ENCODE measurements at places on chromosomes 1 and 21. TPM values are rescaled to one million over a fixed set of nuclear protein-coding genes. Genes with fewer than 3 reads are reported as not detected.

GRCh38 chr1:6515771-6516170 lies 24.3 kb upstream of the PLEKHG5 start:
- H3K36me3 ChIP-seq = no peaks in the 10 kb centered on the region
- no peaks in the 10 kb centered on the region for H3K4me1 ChIP-seq
- no peak for DNase-seq
- H3K27me3 ChIP-seq = no peaks in the 10 kb centered on the region
- no peak overlapping the region for H3K4me3 ChIP-seq

- no peaks in the 10 kb centered on the region for H3K4me1 ChIP-seq
- no peak overlapping the region for H3K27ac ChIP-seq
- no peak overlapping the region for H3K4me3 ChIP-seq
- no peaks in the 10 kb centered on the region for H3K27me3 ChIP-seq
- H3K36me3 ChIP-seq = no peaks in the 10 kb centered on the region
These were observed 249.9 kb downstream of the TNR start for GRCh38 chr1:175493321-175494010.

- DNase-seq = peak; percentile 88
- H3K27me3 ChIP-seq = no peaks in the 10 kb centered on the region
- peak overlapping the region; percentile 75 for H3K4me3 ChIP-seq
- H3K4me1 ChIP-seq = peaks cover 6% of the 10 kb centered on the region
- H3K27ac ChIP-seq = peak overlapping the region; percentile 85
These were observed 1.3 kb downstream of the AGRN start for GRCh38 chr1:1021010-1021919.

DNA sequence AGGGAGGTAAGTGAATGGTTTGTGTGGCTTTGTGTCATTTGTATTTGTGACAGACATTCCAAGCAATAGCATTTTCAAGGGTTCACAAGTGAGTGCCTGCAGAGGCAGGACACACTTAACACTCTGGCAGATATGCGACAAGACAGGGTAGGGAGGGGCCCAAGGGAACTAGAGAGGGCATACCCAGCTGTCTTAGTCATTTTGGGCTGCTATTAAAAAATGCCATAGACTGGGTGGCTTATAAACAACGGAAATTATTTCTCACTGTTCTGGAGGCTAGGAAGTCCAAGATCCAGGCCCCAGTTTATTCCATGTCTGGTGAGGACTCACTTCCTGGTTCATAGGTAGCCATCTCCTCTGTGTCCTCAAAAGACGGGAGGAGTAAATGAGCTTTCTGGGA lies 137.4 kb downstream of the FGGY start:
- no peaks in the 10 kb centered on the region for H3K36me3 ChIP-seq
- no peak overlapping the region for H3K27ac ChIP-seq
- no peaks in the 10 kb centered on the region for H3K27me3 ChIP-seq
- no peak for DNase-seq

DNA sequence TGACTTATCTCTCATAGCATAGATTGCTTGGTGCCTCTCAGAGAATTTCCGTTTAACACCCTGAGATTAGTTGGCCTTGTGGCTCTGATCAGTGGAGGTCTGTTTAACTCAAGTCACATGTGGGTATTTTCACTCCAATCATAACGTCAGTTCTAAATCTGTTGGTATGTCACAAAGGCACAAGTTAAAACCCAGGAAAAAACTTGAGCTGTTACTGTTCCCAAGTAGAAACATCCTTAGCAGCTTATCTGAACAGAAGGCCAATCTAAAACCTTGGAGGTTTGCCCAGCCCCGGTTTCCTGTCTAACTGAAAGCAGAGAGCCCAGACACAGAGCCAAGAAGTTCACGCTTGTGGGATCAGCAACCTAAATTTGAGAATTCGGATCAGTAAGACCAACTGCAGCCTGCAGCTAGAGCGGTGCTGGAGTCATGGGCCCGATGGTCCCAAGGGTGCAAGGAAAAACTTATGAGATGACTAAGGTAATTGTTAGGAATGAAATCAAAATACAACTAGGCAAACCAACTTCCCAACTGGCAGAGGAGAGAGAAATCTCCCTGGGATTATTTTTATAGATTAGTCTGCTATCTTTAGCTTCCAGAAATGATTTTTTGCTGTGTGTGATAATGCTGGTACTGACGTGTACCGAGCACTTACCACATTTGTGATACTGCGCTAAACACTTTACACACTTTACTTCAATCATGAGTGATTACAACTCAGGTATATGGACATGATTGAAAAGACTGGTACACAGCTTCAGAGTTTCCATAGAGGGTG lies 90.2 kb upstream of the C1orf21 start:
- H3K36me3 ChIP-seq = no peaks in the 10 kb centered on the region
- peak overlapping the region; percentile 61 for H3K27ac ChIP-seq
- H3K4me3 ChIP-seq = no peak overlapping the region
- H3K27me3 ChIP-seq = no peaks in the 10 kb centered on the region

The BMP8B gene
- total RNA-seq = 4.9 TPM

The CTNNBIP1 gene
- total RNA-seq = 30.1 TPM

The IGSF5 gene
- 0.82 TPM for total RNA-seq

- no peaks in the 10 kb centered on the region for H3K36me3 ChIP-seq
- H3K4me1 ChIP-seq = no peaks in the 10 kb centered on the region
- H3K27ac ChIP-seq = no peak overlapping the region
- H3K27me3 ChIP-seq = no peaks in the 10 kb centered on the region
- no peak overlapping the region for H3K4me3 ChIP-seq
These were observed 113.1 kb upstream of the GRIK3 start for GRCh38 chr1:37147392-37147831.

DNA sequence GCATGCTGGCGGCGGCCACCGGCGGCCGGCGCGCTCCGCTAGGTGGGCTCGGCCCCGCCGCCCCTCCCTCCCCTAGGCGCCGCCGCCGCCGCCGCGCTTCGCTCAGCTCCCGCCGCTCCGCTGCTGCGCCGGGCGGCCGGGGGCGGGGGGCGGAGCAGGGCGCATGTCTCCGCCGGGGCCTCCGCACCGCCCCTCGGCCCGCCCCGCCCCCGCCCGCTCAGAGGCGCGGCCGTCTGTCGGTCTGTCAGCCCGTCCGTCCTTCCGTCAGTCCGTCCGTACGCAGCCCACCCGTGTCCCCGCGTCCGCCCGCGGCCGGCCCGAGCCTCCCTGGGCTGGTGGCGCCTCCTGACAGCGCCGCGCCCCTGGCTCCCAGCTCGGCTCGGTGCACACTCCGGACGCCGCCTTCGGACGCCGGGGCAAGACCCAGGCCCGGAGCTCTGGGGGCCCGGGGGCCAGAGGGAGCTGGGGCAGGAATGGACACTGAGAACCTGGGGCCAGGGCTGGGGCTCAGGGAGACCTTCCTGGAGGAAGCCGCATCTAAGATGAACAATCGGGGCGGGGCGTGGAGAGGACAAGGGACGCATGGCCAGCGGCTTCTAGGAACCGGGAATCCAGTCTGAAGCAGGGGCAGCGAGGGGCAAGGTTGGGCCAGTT lies at the start of gene GPR153:
GPR153 (minus strand) TSS at position 138 of the 654 bp plus-strand sequence. CDS start 6,193 bp downstream, outside the sequence.
- peaks cover 7% of the 10 kb centered on the region for H3K4me1 ChIP-seq

DNA sequence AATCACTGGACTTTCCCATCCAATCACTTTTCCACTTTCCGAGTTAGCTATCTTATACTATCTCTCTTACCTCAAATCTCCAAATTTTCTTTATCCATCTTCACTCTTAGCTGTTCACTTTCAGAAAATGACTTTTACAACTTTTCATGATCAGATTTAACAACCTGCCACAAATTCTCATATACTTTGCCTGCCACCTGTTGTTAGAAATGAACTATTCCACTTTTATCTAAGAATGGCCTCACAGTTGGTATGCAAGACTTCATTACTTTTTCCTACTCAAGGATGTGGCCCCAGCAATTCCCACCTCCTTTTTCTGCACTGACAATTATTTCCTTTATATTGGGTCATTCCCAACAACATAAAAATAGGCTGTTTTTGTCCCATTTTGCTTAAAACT lies 93.6 kb upstream of the DEPDC1 start:
- H3K36me3 ChIP-seq = no peaks in the 10 kb centered on the region
- H3K4me1 ChIP-seq = no peaks in the 10 kb centered on the region
- no peaks in the 10 kb centered on the region for H3K27me3 ChIP-seq
- H3K4me3 ChIP-seq = no peak overlapping the region
- no peak overlapping the region for H3K27ac ChIP-seq

DNA sequence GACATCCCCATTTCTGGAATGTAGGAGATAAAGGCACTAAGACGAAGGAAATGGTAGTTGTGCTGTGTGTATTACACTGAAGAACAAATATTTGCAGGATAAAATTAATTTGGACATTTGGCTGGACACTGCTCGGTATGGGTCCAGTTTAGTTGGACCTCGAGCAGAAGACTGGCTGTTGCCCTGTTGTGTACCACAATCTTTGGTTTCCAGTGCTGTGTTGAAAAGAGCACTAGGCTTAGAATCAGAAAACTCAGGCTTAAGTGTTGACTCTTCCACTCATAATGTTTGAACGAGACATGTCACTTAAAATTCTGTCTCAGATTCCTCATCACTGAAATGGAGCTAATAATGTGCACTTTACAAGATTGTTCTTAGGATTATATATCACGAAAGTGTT lies 1.2 kb upstream of the ARPC5 start:
- DNase-seq = no peak
- no peaks in the 10 kb centered on the region for H3K27me3 ChIP-seq
- no peak overlapping the region for H3K4me3 ChIP-seq
- H3K36me3 ChIP-seq = no peaks in the 10 kb centered on the region
- H3K4me1 ChIP-seq = peaks cover 15% of the 10 kb centered on the region
- no peak overlapping the region for H3K27ac ChIP-seq

The FLG gene
- total RNA-seq = not detected

The CD101 gene
- total RNA-seq = 1.8 TPM

DNA sequence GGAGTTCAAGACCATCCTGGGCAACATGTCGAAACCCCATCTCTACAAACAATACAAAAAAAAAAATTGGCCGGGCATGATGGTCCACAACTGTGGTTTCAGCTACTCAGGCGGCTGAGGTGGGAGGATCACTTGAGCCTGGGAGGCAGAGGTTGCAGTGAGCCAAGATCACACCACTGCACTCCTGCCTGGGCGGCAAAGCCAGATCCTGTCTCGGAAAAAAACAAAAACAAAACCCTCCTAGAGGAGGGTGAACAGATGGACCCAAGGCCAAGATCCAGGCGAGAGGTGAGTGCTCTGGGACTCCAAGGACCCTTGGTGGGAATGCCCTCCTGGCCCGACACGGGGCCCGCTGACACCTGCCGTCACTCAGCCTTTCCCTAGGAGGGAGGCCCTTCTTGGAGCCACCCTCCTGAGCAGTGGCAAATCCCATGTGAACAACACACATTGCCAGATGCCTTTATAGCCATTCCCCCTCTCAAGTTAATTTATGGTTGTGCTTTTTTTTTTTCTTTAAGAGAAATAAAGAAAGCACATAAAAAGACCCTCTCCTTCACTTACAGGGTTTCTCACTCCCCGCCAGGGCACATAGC lies 380 bp downstream of the TFF2 start:
- H3K36me3 ChIP-seq = no peaks in the 10 kb centered on the region
- no peak for DNase-seq
- no peaks in the 10 kb centered on the region for H3K27me3 ChIP-seq
- no peak overlapping the region for H3K27ac ChIP-seq
- no peaks in the 10 kb centered on the region for H3K4me1 ChIP-seq

DNA sequence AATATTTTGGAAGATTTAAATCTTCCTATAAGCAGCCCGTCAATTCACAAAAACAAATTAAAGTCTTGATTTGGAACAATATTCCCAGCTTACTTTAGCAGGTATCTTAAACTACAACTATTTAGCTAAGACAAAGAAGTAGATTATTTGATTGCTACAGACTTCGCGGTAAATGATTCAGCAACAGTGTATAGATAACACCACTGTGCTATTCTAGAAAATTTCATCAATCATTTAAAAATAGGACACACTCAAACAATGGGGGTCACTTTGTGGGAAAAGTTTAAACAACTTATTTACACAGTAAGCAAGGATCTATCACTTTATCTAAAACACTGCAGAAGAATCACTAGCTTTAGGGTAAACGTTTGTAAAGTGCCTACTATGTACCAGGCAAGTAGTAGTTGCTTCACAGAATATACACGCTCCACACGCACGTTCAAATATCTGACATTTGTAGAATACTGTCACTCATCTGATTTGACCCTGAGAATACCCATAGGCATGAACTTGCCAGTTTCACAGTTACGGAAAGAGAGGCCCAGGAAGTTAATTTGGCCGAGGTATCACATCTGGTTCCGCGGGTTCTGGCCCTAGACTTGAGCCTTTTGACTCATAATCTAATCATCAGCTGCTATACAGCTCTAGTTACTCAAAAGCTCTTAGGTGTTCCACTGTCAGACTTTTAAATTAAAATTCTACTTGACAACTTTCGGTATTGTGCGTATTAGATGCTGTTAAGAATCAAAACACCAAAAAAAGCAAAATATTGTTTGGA lies 876 bp downstream of the DENND2C start:
- no peaks in the 10 kb centered on the region for H3K36me3 ChIP-seq
- H3K4me1 ChIP-seq = no peaks in the 10 kb centered on the region
- no peak for DNase-seq
- H3K4me3 ChIP-seq = peak overlapping the region; percentile 86
- H3K27ac ChIP-seq = no peak overlapping the region

DNA sequence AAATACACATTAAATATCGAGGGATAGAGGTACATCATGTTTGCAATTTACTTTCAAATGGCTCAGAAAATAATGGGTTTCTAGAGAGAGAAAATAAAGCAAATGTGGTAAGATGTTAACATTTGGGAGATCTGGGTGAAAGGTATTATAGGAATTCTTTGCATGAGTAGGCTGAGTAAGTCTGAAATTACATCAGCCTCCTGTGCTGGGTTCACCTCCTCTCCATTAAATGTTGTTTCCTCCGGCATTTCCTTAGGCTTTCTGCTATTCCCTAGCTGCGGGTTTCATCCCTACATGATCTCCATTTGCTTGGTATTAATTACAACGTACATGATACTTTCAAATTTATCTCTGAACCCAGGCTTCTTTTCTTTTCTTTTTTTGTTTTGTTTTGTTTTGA lies 31.6 kb downstream of the ZMYND12 start:
- no peaks in the 10 kb centered on the region for H3K4me1 ChIP-seq
- DNase-seq = no peak
- no peaks in the 10 kb centered on the region for H3K27me3 ChIP-seq
- no peak overlapping the region for H3K4me3 ChIP-seq
- no peaks in the 10 kb centered on the region for H3K36me3 ChIP-seq
- no peak overlapping the region for H3K27ac ChIP-seq

GRCh38 chr1:35659589-35659988 lies 18.3 kb upstream of the PSMB2 start:
- no peak for DNase-seq
- H3K4me1 ChIP-seq = no peaks in the 10 kb centered on the region
- H3K4me3 ChIP-seq = no peak overlapping the region

- H3K27me3 ChIP-seq = no peaks in the 10 kb centered on the region
- DNase-seq = no peak
- no peaks in the 10 kb centered on the region for H3K4me1 ChIP-seq
- no peak overlapping the region for H3K27ac ChIP-seq
These were observed 44.8 kb downstream of the IRF2BP2 start for GRCh38 chr1:234565132-234565531.

- H3K4me3 ChIP-seq = peak overlapping the region; percentile 86
- H3K27ac ChIP-seq = peak overlapping the region; percentile 97
- no peaks in the 10 kb centered on the region for H3K36me3 ChIP-seq
- H3K27me3 ChIP-seq = no peaks in the 10 kb centered on the region
- peaks cover 8% of the 10 kb centered on the region for H3K4me1 ChIP-seq
These were observed 1.9 kb downstream of the DHRS3 start for GRCh38 chr1:12615865-12616708.
